SK-N-SH (cell line): ENCODE measurements at places on chromosomes 16 and 17.

DNA sequence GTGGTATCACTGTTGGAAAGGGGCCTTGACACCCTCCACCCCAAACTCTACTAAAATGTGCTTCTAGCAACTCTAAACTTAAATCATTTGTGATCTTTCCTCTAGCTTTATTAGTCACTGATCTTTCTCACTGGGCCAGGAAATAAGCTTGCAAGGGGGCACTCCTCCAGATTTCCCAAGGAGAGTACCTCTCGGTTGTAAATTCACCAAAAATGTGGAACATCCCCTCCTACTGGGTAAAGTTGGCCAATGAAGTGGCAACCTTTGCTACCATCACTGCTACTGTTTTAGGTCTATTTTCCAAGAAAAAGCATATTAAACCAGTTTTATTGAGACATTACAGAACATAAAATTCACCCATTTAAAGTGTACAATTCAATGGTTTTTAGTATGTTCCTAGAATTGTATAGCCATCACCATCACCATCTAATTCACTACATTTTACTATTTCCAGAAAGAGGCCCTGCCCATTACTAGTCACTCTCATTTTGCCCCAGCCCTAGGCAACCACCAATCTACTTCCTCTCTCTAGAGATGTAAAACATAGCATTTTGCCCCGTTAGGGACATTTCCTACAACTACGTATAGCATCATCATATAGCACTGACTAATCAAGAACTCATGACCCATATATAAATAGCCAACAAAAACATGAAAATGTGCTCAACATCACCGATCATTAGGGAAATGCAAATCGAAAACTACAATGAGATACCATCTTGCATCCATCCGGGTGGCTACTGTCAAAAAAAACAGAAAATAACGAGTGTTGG is 44.6 kb upstream of the ADCY9 start:
- no peak for DNase-seq

- no peak for DNase-seq
Observed at GRCh38 chr16:11609474-11610120, 22.9 kb upstream of the LITAF start.

- DNase-seq, result peak; percentile 48
Observed at GRCh38 chr17:68777243-68777855, 176.2 kb upstream of the FAM20A start.

- no peak for DNase-seq
Observed at GRCh38 chr16:78607465-78607864, 508.0 kb downstream of the WWOX start.

- no peak for DNase-seq
Observed at GRCh38 chr16:9950658-9951057, 231.6 kb downstream of the GRIN2A start.
